Globus pallidus (tissue), 1 donor: ENCODE measurements at places on chromosomes 7 and 10.

- DNase-seq: no peak
These were observed 181.7 kb downstream of the CCSER2 start for GRCh38 chr10:84510121-84510520.

- DNase-seq: no peak
These were observed 101.8 kb downstream of the IQUB start for GRCh38 chr7:123432601-123433000.

DNA sequence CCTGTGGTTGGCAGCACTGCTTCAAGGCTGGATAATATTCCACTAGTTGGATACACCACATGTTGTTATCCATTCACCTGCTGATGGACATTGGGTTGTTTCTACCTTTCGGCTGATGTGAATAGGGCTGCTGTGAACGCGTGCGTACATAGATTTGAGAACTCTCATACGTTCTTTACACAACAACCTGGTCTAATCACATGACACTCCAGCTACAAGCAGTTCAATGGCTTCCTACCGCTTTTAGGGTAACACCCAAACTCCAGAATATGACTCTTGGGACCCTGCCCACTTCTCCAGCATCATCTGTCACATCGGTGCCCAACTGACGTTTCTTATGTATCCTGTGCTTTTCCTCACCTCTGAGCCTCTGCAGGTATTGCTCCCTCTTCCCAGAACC is 114.6 kb downstream of the ABLIM1 start:
- DNase-seq: no peak

DNA sequence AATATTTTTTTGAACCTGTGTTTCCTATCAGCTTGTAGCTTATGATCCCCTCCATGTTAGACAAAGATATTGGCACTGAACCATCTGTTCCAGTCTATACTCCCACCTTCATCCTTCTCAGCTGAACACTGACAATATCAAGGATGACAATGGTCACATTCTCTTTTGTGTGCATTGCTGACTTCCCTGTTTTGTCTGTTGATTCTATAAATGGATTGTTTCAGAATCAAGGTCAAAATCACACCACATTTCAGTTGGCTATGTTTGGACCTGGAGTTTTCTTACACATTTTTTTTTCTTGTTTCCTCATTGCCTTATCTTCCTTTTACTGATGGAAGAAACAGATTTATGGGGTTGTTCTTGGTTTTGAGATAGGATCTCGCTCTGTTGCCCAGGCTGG is 11.3 kb upstream of the SMURF1 start:
- DNase-seq: no peak

DNA sequence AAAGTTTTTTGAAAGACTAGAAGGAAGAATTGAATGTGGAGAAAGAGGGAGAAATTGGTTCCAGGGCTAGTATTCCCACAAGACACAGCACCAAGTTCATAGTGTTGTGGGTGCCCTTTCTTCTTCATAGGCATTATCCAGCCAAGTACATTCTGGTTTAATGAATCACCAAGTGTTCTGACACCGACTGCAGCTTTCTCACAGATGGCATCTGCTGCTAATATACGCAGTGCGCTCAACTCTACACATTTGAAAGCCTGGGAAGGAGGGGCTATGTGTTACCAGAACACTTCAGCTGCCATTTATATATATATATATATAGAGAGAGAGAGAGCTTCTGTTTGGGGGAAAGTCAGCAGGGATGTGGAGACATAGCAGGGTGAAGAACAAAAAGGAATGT is 1168.4 kb downstream of the GATA3 start:
- DNase-seq: no peak

DNA sequence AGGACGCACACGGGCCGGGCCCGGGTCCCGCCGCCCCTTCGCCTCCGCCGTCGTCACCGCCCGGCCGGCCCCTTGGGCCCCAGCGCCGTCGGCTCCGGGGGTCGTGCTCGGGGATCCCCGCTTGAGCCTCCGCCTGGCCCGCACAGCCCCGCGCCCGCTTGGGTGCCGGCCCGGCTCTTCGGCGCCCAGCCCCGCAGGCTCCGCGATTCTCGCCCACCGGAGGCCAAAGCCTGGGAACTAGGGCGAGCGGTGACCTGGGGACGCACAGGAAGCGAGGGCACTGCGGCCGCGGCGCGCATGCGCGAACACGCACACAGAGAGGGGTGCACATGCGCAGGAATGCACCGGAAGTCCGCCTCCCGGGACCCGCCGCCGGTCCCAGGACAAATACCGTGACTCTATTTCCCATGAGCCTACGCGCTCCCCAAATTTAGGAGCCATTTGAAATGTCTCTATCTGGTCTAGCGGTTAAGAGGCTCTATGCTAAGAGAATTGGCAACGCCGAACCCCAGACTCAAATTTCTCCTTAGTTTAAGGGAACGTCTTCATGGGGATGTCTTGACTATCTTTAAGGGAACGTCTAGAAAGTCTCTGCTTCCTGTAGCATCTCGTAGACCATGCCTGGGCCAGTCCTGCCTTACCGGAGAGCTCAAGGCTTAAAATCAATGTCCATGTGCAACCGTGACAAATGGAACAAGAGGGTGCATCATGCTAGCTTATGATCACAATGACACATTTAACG is at the start of gene ZNF12:
Gene ZNF12 (minus strand): TSS at position 282 of the 742 bp plus-strand sequence. CDS start 1,774 bp downstream, outside the sequence.
- peak; percentile 91 for DNase-seq

DNA sequence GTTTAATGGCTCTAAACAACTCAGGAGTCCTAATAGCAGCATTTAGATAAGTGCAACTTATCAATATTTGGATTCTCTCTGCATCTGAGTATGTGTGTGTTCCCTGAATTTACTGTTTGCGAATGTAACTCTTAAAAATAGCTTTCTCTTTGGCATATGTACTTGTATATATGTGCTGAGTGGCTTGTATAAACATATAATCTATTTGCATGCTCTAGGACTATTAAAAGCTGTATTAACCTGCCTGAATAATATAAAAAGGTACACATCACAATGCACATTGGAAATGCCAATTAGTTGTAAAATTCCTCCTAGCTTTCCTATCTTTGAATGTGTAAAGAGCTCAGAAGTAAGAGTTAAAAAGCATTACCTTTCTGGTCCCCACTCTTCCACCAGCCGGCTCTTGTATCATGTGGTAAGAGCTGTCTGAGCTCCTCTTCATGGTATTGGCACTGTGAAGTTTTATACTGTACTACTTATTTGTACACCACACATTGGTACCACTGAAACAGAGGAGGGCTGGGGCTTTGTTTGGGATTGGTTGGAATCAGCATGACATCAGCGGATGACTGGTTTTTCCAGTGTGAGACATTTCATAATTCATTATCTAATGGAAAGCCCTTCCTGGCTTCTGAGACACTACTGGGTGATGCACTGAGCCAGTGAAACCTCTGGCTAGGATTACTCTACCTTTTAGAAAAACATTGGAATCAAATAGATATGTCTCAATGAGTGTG is at the start of gene INHBA:
Gene INHBA (minus strand): TSS at position 456 of the 737 bp plus-strand sequence. CDS start 2,716 bp downstream, outside the sequence.
- no peak for DNase-seq

DNA sequence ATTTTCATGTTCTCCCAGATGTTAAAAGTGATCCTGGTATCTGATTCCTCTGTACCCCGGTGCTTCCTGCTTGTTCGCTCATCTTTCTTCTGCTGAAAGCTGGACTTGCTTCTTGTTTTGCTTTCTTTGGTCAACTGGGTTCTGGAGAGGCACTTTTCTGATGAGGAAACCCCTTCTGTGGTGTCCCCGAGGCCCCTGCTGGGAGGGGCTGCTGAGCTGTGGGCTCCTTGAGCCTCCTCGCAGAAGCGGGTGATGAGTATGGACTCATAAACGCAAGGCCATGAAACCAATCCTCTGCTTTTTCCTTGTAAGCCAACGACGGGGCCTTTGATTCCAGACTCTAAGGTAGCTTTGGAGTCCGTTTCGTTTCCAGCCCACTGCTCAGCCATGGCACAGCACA is 7.8 kb downstream of the WIPI2 start:
- DNase-seq: no peak

DNA sequence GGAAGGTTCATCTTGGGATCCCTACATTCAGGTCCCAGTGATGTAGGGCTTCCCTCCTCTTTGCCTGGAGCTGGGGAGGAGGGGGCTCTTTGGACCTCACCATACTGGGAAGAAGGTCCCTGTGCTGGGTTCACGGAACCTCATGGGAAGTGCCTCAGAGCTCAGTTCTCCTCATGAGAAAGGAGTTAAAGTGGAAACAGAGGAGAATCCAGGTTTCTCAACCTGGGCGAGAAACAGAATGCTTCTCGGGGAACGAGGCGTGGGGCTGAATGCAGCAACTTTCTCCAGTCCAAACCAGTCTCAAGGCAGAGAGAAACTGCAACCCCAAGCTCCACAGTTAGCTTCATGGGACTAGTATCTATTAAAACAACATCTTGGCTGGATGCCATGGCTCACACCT is 382.7 kb upstream of the FOXK1 start:
- no peak for DNase-seq

GRCh38 chr7:43873300-43873699 is 4.0 kb upstream of the MRPS24 start:
- no peak for DNase-seq

- no peak for DNase-seq
These were observed 79.2 kb downstream of the SRPK2 start for GRCh38 chr7:105309235-105310169.

- peak; percentile 28 for DNase-seq
These were observed 368.9 kb downstream of the SORCS1 start for GRCh38 chr10:106795619-106796018.

DNA sequence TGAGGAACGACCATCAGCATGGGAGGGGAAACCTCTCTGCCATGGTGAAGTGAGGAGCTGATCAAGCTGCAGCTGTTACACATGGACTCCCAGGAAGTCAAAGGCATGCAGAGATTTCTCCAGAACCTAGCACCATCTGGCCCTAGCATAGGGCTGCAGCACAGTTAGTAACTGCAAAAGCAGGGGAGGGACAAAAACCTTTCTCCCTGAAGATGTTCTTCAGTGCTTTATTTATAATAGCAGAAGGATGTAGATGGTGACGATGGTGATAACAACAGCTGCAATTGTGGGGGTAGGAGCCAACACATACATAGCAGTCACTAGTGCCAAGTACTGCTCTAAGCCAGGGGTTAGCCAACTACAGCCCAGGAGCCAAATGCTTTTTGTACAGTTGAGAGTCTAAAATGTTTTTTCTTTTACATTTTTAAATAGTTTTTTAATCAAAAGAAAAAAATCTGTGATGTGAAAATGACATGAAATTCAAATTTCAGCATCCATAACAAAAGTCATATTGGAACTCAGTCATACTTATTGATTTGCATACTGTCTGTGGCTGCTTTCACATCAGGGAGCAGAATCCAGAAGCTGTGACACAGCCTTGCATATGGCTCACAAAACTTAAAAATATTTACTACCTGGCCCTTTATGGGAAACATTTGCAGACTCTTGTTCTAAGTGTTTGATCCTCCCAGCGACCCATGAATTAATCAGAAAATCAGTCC is 299.5 kb downstream of the ELMO1 start:
- DNase-seq: peak; percentile 36

DNA sequence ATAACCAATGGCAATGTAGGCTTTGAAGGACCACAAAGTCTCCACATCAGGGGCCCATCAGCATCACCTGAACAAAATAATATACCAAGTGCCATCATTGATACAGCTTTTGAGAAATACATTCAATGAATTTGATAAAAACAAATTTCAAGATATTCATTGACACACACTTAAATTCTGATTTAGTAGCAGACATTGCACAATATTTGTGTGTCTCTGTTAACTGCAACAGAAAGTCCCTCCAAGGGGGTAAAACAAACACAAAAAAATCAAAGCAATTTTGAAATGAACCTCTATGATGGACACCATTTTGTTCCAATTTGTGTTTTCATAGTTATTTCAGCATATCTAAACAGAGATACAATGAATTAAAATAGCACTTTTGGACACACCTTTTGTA is 86.8 kb upstream of the RSU1 start:
- no peak for DNase-seq

DNA sequence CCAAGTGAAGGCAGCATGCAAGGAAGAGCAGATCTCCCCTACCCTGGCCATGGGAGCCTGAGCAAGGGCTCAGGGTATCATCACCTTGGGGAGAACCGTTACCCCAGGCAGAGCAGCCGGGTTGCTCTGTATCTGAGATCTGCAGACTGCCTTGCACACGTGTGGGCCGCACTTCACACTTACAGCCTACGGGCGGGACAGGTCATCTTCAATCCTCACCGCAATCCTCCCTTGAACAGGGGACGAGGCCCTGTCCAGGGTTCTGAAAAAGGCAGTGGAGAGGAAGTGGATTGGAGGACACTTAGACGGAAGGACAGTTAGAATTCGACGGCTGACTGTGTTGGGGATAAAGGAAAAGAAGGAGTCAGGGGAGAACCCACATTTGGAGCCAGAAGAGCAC is 51.4 kb downstream of the NPS start:
- no peak for DNase-seq

DNA sequence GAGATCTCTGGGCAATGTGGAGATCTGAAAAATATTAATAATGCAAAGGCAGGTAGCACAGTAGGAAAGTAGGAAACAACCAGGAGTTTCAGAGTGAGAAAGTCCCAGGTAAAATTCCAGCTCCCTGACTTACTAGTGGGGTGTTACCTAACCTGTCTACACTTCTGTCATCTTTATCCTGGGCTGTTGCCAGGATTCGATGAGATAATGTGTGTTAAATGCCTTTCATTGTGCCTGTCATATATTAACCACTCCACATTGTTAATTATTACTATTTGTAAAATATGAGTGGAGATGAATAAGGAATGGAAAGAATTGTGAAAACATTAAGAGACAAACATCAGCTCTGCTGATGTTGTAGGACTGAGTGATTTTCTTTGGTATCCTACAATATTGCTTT is 50.0 kb upstream of the FRMD4A start:
- DNase-seq: no peak

DNA sequence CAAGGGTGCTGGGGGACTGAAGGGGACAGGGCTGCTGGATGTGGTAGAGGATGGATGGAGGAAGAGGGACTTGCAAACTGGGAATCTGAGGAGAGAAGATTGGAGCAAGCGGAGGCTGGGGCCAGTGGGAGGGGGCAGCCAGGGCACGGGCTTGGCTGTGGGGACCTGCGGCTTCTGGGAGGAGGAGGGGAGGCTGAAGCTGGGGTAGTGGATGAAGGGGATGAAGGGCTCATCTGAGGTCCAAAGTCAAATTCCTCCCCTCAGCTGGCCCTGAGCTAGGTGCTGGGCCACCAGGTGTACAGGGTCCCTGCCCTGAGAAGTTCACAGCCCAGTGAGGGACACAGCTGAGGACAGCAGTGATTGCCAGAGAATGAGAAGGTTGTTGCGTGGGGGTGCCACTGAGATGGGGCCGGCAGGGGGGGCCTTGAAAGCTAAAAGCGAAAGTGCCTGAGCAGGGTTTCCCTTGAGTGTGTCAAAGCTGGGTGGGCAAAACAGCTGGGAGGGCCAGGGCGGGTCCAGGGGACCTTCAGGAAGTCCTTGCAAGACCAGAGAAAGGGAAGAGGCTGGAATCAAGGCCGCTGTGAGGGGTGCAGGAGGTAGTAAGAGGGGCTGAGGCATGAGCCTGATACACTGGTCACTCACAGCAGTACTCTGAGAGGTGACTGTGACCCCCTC is 75.2 kb downstream of the MYL10 start:
- no peak for DNase-seq

DNA sequence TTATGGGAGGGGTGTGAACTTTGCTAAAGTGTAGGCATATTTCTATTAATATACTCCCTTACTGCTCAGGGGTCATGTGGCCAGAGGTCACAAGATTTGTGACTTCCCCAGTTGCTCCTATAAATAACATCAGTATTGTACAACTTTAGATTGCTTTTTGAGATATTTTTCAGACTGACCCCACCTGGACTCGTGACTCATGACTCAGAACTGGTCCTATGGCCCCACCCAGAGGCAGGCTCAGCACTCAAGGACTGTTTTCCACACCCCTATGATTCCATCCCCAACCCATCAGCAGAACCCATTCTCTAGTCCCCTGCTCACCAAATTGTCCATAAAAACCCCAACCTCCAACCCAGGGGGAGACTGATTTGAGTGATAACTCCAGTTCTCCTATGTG is 2.7 kb upstream of the CUL2 start:
- DNase-seq: no peak

GRCh38 chr7:2872296-2872874 is 28.3 kb upstream of the GNA12 start:
- DNase-seq: no peak
